ENCODE measurements at places on chromosomes 1 and 21. TPM values are rescaled to one million over a fixed set of nuclear protein-coding genes. Genes with fewer than 3 reads are reported as not detected.

- no peak for DNase-seq
Measured at GRCh38 chr1:25056536-25056935, 126.5 kb upstream of the RUNX3 start.

- no peak for DNase-seq
Measured at GRCh38 chr1:148362626-148363438, 120.3 kb downstream of the PPIAL4G start.

DNA sequence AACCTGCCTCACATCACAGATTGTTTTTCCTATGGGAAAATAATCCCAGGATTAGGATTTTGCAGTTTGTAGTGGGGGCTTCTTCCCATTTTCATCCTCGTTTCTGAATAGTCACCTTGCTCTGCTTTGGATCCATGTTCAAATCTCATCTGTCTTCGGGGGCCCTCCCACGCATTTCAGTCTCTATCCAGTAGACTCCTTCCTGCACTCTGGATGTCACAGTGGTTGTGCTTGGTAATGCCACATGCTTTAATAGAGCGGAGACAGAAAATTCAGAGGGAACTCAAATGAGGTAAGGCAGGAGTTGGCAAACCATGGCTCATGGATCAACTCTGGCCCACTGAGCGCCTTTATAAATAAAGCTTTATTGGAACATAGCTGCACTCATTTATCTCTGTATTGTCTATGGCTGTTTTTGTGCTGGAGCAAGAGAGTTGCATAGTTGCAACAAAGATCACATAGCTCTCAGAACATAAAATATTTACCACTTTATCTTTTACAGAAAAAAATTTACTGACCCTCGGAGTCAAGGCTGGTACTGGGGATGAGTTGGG is 101.0 kb downstream of the SPATA46 start:
- no peak for DNase-seq

DNA sequence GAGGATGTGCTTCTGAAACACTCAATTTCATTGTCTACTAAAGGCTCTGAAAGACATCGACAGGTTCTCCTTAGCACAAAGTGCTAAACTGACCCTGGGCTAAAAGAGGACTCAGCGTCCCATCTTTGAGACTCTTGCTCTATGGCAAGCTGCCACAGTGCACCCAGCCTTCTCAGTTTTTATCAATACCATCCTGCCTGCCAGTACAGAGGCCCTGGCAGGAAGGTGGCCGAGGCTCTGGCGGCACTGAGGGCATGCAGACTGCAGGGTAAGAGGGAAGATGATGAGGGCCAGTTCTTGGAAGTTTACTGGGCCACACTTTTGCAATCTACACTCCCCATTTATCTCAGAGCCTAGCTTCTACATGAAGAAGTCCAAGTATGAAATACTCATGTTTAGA is 5.3 kb downstream of the OLFML2B start:
- no peak for DNase-seq

DNA sequence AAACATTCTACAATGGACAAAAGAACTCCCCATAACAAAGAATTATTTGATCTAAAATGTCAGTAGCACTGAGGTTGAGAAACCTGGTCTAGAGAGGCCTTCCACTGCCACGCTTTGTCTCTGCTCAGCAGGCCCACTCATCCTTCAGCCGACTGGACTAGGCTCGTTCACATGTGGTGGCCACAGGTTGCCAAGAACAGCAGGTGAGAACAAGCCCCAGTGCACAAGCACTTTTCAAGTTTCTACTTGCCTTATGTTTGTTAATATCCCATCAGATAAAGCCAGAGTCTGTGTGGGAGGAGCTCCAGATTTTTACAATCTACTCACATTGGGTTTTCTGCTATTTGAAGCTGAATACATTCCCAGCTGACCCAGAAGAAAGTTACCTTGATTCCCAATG is 9.1 kb upstream of the EFHD2 start:
- no peak for DNase-seq

Gene PTCH2
- total RNA-seq = 0.96 TPM

Gene C1QC
- 0.64 TPM for total RNA-seq

Gene DDR2
- 8.4 TPM for total RNA-seq
